HTR-8/SVneo (cell line): ENCODE measurements at places on chromosomes 7 and 10.

DNA sequence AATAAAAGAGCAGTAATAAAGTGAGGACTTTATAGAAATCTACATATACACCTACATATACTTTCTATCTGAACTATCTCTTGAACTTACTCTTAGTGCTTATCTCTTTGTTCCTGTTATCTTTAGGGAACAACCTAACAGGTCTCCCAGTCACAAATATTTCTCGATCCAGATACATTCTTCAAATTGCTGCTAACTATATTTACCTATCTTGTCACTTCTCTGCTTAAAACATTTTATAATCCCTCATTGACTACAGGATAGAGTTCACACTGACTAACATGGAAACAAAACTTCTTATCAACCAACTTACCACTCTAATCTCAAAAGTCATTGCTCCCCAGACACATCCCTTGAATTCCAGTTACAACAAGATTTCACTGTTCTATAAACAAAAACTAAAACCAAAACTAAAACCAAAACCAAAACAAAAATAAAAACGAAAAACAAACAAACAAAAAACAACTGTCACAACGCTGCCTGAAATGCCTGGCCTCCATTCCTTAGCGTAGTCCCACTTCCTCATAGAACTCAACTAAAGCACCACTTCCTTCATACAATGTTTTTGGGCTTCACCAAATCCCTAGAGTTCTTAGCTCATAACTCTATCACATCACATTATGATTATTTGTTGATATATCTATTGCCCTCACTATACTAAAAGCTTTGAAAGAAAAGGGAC is 134.7 kb downstream of the SEMA3D start:
- no peak for DNase-seq

GRCh38 chr10:5735119-5735518 is 50.5 kb downstream of the TASOR2 start:
- no peak for DNase-seq

DNA sequence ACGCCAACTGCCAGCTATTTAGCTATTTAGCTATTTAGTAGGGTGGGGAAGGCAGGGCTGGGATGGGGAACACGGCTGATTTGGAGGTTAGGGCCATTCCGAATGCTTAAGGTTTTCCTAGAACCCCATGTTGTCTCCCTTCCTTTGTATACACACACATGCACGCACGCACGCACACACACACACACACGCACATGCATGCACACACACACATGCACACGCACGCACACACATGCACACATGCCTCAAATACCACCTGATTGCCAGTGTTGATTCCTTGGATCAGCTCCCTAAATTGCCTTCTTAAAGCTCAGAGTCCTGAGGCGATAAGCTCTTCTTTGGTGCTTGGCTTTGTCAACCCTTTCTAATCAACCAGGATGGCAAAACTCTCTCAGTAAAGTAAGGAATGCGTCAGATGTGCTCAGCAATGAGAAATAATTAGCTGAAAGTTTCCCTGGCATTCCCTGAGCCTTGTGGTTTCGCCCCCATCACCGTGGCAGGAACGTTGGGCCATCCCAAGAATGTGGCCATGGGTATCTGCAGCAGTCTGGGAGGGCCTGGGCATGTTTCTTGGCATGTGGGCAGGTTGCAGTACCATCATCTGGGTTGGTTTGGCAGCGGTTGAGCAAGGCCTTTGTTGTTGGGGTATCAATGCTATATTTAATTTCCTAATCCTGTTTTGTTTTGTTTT is 305.6 kb downstream of the LRMDA start:
- DNase-seq, result no peak

DNA sequence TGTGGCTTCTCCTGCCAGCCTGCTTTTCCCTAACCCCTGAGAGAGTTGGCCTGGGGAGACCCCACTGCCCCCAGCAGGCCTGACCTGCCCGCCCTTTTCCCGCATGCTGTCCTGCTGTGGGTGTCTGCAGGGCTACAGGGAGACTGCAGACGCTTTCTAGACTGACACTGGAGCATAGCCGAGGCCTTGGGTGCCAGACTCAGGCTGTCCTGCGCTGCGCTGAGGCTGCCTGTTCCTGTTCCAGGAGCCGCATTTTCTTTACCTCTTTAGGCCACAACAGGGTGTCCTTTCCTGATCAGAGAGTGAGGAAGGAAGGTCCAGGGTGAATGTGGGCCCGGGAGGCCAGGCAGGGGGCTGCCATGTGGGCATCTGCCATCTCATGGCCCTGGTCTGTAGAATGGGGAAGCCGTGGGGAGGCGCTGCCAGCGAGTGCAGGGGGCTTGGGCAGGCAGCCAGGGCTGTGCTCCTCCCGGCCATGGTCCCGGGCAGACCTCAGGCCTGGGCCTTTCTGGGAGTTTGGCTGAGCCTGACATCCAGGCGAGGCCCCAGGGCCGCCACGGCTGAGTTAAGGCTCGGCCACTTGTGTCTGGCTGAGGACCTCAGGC is 3.6 kb downstream of the PWWP2B start:
- no peak for DNase-seq

DNA sequence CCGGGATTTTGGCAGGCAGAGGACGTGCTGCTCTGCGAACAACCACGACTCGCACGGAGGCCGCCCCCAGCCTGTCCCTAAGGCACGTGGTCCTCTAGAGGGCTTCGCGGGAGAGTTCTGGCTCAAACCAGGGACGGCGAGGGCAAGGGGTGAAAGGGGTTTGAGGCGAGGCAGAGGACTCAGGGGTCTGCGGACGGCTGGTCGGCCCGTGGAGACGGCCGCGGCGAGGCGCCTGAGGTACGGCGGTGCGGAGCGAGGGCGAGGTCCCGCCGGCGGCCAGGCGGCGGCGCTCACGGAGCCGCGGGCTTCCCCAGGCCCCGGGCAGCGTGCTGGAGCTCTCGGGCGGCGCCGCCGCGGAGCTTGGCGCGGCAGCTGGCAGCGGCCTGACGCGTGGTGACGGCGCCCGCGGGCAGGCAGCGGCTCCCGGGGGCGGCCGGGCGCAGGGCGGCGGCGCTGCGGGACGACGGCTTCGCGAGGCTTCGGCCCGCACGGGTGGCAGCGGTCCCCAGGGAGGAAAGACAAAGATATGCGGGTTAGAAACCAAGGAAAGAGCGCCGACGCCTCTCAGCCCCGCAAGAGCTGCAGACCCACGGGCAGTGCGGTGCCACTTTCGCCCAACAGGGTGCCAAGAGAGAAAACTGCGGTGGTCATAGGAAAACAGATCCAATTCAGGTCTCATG is 44.8 kb downstream of the ZNF800 start:
- DNase-seq, result no peak

DNA sequence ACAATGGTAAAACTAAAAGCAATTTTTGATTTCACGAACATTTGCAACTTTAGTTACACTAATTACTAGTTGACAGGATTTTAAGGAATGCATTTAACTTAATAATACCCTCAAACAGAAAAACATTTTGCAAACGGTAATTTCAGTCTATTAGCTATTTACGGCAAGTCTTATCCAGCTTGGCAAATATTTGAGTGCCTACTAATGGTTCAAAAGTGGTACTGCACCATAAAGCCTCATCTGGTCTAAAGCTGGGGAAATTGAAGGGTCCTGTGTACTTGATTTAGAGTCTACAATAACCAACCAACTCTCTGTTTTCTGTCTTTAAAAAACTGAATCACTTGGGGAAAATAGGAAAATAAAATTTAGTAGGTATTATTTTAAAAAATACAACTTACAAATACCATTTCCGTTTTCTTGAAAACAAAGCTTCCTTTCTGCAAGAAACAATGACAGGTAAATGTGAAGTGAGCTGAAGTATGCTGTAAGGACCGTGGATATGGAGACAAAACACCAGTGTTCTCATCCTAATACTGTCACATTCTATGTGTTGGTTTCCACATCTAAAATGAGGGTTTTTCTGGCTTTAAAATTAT is 142.3 kb downstream of the VPS50 start:
- DNase-seq, result peak; percentile 5

GRCh38 chr10:68342909-68343516 is 10.3 kb upstream of the PBLD start:
- no peak for DNase-seq
